Activated CD4-positive, alpha-beta T cell treated with anti-CD3 and anti-CD28 coated beads, Interleukin-2, amount 50 U/mL, for 16 hours (primary cell): ENCODE measurements at places on chromosomes 5 and 9.

DNA sequence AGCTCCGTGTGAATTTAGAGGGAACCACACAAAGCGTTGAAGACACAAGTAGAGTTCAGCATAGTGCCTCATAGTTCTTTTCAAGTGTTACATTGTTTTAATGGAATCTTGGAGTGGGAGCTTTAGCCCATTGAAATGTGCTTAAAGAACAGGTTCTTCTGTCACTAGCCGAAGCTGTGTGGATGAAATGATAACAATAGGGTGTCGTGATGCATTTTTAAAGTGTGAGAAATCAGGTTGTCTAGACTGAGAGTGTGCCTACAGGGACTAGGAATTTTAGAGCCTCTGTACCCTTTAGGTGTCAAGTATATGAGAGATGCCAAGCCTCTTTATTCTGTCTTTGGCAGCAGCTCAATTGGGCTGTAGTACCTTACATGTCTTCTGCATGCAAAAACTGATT, 83.0 kb downstream of the NDUFS4 start:
- DNase-seq = no peak

- no peak for DNase-seq
These were observed 38.2 kb upstream of the ARSB start for GRCh38 chr5:79023348-79023747.

DNA sequence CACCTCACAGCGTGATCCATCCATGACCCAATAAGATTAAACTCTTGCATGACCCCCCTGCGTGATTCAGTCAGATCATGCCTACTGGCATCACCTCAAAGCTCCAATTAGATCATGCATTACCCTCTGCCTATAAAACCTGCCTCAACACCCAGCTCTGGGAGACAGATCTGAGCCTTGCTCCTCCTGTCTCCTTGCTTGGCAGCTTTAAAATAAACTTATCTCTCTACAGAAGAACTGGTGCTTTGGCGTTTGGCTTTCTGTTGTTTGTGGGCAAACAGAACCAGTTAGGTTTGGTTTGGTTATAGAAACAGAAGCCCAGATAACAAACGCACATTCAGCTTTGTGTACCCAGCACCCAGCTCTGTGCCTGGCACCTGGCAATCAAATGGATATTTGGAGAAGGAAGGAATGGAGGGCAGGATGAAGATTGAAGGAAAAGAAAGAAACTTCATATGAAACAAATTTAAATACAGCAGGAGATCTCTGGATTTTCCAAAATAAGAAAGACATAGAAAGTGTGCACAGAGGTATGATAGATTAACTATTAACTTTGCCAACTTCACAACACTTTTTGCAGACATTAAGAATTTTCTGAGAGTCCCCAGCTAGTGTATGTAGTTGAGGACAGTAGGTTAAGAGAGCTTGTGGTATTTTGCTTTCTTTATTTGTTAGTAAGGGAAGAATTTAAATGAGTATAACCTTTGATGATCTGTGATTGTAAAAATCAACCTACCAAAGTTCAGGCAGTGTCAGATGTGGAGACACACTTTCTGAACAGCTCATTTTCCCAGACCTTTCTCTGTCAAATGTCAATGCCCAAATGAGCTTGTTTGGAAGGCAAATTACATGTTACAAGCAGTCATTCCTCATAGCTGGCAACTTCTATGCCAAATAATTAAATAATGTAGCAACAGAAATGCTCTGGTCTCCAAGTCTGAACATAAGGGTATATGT, 102.1 kb upstream of the ASTN2 start:
- DNase-seq = no peak

DNA sequence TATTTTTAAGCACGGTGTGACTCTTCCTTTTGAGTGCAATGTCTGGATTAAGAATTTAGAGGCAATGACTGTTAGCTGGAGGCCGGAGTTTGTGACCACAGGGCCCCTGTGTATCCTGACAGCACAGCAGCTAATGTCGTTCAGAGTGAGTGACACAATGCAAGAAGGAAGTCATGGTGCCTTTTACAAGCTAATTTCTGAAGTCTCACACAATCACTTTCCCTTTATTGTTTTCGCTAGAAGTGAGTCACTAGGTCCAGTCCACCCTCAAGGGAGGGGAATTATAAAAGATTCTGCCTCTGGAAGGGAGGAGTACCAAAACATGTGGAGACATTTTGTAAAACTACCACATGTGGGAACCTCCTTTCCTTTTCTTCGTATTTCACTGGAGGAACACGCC, 185.5 kb upstream of the FGF10 start:
- DNase-seq = no peak
